Glutamatergic neuron (in vitro differentiated cells): ENCODE measurements at places on chromosomes 1 and 21. TPM values are rescaled to one million over a fixed set of nuclear protein-coding genes. Genes with fewer than 3 reads are reported as not detected.
A peak's percentile ranks its signal among the peaks of the same experiment; 100 is the strongest.

Gene LCE2A
- not detected for total RNA-seq

GRCh38 chr1:34924759-34925555 is 4.5 kb downstream of the DLGAP3 start:
- DNase-seq: no peak

- DNase-seq: no peak
Measured at GRCh38 chr1:112720800-112721199, 5.7 kb upstream of the PPM1J start.

DNA sequence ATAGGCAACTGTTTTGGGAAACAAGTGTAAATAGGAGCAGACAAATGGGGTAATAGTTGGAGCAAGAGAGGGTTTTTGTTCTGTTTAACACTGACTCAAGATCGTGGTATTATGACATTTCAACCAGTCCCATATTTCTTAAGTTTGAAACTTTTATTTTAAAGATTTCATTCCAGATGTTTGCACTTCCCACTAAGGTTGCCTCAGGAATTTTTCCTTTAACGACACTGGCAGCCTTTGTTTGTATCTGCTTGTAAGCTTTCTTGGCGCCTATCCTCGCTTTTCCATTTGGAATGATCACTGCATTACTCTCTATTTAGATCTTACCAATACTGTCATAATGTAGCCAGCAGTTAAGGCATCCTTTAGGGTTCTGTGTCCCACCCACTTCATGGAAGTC is 67.7 kb downstream of the ALG6 start:
- no peak for DNase-seq

Gene FMO2
- total RNA-seq: not detected

Gene HES5
- 21.2 TPM for total RNA-seq

DNA sequence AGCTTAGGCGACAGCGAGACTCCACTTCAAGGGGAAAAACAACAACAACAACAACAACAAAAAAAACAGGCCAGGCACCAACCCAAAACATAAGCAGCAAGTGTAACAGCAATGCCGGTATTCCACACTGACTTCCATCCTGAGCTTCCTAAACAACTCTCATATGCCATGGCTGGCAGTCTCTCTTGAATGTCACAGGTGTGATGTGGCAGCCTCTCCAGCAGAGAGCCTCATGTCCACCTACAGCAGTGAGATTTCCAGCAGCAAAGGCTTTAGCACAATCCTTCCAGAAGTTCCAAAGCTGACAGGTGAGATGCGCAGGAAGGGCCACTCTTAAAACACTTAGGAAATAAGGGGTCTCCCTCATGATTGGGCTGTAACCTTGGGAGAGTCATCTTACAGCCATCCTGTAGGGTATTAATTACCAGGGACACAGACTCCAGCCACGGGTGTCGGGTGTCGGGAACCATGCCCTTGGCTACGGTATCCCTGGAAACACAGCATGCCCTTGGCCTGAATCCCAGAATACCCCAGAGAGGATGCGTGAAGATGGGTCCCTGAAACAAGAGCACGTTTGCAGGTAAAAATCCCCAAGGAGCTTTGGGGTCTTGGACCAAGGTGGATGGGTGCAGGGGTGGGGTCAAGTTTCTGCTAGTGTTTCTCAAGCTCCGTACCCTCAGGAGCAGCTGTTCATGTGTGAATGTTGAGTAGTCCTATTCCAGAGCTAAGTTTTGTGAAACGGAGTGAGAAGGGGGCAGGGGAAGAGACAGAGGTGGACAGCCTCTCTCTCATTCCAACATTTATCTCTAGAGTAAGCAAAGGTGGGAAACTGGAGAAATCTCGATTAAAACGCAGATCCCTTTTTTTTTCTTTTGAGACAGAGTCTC is 31.4 kb downstream of the CLSTN1 start:
- DNase-seq: peak; percentile 53

Gene CDK18
- 1.7 TPM for total RNA-seq

DNA sequence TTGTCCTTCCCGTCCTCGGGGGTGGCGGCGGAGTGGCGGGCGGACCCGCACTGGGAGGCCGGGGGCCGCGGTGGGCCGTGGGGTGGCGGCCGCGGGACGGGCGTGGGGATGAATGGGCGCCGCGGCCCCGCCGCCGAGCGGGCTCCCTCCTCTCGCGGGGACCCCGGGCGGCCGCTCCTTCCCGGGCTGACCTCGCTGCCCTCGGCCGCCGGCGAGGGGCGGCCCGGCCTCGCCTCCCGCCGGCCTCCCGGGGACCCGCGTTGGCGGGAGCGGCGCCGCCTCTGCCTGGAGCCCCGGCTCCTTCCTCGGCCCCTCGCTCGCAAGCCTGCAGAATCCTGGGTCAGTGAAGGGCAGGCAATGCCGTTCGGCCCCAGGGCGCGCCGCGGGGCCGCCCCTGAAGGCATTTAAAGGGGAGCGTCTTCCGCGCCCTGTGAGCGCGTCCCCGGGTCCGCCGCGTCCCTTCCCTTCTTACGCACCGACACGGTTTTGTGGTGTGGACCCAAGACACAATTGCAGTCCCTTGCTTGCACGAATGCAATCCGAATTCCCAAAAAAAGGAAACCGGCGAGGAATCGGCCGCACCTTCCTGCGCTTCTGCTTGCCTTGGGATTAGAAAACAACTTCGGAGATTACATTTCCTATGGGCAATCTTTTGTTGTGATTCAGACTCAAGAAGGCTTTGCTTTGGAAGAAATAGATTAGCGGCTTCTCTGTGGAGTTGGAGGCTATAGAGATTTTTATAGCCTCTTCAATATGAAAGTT is 776 bp downstream of the ITSN1 start:
- peak; percentile 66 for DNase-seq

DNA sequence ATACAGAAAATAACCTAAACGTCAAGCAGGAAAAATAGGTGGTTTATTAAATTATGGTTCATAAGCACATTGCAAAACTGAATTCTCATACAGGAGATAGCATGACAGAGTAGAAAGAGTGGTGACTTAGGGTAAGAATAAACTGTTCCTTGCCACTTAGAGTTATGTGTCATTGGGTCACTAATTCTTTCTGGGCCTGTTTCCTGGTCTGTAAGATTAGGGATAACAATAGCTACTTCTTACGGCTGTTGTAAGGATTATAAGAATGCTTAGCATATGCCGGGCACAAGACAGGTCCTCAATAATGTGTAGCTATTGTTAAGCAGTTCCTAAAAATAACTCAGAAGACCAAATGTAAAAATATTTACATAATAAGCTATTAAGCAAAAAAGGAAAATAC is 24.2 kb downstream of the SNRNP40 start:
- DNase-seq: no peak

DNA sequence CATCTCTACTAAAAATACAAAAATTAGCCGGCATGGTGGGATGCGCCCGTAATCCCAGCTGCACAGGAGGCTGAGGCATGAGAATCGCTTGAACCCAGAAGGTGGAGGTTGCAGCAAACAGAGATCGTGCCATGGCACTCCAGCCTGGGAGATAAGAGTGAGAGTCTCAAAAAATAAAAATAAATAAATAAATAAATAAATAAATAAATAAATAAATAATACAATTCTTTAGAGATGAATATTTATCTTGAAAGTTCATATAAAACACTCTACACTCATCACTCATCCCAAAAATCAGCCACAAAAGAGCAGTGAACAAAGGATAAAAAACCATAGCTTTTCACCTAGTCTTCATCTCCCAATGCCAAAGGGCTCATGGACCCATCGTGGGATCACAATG is 162.2 kb upstream of the C8B start:
- DNase-seq: no peak

GRCh38 chr1:116256286-116256649 is 116.8 kb upstream of the ATP1A1 start:
- no peak for DNase-seq
